ENCODE measurements at places on chromosomes 11 and 22.

- DNase-seq, result no peak
These were observed 75.4 kb upstream of the ADSL start for GRCh38 chr22:40270748-40271373.

- no peak for DNase-seq
These were observed 117.4 kb downstream of the RRM1 start for GRCh38 chr11:4211991-4212390.

- no peak for DNase-seq
These were observed 2.1 kb upstream of the KIAA1671 start for GRCh38 chr22:24950272-24950902.

DNA sequence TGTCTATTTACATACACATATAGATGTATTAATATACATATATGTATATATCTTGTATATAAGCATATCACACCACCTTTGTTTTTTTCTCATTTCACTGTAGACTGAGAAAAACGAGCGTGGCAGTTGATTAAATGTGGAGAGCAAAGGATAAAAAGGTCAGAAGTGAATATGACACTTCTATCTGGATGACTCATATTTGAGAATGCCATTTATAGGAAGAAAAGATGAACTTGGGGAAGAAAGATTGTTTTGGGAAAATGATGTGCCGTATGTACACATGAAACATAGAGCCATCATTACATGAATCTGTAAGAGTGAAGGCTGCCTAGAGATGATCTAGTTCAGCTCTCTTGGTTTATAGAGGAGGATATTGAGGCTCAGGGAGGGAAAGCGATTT, 28.7 kb downstream of the AMOTL1 start:
- no peak for DNase-seq

DNA sequence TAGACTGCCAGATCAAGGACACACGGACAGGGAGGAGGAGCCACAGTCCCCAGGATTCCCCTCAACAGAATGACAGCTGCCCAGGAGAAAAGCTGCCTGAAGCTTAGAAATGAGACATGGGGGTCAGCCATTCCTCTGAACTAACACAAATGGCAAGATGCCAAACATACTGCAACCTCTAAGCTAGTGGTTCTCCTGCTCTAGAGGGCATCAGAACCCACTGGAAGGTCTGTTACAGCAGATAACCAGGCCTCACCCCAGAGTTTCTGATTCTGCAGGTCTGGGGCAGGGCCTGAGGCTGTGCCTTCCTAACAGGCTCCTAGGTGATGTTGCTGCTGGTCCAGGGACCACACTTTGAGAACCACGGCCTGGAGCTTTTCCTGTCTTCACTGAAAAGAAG, 28.6 kb upstream of the BID start:
- no peak for DNase-seq

GRCh38 chr22:22796724-22797123, 90.9 kb upstream of the IGLL5 start:
- DNase-seq, result no peak

Data from stimulated activated CD4-positive, alpha-beta T cell treated with anti-CD3 and anti-CD28 coated beads, TNF-alpha, amount 100 ng/mL, for 1 hour (primary cell).